Neural progenitor cell (in vitro differentiated cells): ENCODE measurements at places on chromosomes 3 and 15.

DNA sequence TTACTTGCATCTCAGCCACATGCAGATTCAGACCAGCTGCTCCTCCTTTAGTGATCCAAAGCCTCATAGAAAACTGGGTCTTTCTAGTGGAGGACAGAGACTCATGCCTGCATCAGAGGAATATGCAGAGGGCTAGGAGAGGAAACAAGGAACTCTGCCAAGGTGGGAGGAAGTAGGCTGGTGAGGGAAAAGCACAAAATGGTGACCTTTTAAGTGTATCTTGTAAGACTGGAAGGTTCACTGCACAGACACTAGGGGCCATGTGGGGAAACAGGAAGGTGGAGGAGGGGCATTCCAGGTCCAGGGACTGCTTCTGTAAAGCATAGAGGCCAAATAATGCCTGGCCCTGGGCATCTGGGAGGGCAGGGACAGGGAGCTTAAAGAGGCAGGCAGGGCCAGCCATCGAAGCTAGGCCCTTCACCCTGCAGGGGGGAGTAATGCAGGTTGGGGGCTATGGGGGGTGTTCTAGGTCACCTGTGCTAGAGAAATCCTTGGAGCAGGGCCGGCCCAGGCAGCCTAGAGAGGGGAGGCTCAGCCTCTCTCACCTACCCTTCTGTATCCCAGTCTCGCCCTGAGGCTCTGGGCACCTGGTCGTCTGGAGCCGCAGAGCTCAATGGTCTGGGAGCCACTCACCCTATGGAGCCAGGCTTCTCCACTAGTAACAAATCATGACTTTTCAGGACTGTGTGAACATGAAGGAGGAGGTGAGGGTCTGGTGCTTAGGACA, 117.7 kb downstream of the DNAJB8 start:
- no peak overlapping the region for H3K27ac ChIP-seq
- peak; percentile 27 for DNase-seq
- no peak overlapping the region for H3K4me3 ChIP-seq
- H3K27me3 ChIP-seq = no peaks in the 10 kb centered on the region

GRCh38 chr3:98326105-98326893, 27.4 kb upstream of the OR5K4 start:
- H3K4me1 ChIP-seq = no peaks in the 10 kb centered on the region
- H3K27ac ChIP-seq = no peak overlapping the region
- no peaks in the 10 kb centered on the region for H3K36me3 ChIP-seq
- no peak overlapping the region for H3K4me3 ChIP-seq
- DNase-seq = no peak

DNA sequence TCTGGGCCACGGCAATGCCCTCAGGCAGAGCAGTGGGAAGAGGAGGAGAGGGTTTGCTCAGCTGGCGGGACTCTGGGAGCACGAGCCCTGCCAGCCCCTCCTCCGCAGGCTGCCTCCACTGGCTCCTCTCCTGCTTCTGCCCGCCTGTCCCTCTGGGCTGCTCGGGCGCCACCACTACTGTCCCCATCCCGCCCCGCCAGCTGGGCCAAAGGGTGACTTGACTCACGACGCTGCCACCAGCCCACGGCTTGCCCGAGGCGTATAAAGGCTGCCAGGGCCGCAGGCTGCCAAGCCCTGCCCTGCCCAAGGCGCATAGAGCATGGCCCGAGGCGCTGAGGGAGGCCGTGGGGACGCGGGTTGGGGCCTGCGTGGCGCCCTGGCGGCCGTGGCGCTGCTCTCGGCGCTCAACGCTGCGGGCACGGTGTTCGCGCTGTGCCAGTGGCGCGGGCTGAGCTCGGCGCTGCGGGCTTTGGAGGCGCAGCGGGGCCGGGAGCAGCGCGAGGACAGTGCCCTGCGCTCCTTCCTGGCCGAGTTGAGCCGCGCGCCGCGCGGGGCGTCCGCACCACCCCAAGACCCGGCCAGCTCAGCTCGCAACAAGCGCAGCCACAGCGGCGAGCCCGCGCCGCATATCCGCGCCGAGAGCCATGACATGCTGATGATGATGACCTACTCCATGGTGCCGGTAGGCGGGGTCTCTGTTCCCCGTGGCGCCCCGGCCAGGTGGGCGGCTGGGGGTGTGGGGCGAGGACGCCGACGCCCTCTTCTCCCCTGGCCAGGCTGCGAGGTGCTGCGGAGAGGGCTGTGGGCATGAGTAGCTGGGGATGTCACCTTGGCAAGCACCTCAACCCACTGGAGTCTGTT, at the start of gene GLDN:
Gene GLDN (plus strand): TSS at position 290 of the 861 bp plus-strand sequence. CDS start 30 bp downstream, at position 320.
- H3K27ac ChIP-seq = no peak within 1 kb of the TSS
- peak; percentile 76 for DNase-seq
- peak within 1 kb of the TSS; percentile 47 for H3K4me3 ChIP-seq

DNA sequence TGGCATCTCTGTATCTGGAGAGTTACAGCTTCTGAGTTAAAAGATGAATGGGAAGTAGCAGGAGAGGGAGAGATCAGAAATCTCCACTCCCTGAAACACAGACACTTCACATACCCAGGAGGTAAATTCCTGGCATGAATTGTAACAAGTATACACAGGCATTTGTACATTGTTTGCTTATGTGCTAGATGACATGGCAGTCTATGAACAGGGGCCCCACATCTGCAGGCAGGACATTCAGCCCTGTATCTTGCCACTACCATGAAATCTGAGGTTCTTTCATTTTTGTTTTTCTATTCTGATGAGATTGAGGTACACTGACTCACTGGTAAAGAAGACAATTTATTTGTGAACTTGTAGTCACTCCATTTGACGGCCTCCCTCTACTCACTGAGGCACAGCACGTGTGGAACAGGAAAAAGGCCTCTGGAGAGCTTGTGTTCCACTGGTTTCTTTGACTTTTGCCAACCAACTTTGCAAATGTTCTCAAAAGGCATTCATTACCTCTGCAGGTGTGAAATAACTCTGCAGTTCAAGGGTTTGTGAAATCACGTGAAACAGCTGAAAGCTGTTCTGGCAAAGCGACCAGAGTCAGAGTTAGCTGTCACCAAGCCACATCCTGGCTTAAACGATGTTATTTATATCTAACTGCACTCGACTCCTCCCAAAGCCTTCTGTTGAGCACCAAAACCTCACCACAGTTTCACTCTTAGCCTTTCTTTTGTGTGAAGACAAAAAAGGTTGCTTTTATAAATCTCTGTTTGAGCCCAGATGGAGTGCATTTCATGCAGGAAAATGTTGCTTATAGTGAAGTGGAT, 401.3 kb upstream of the CFAP20DC start:
- H3K4me1 ChIP-seq = peaks cover 7% of the 10 kb centered on the region
- no peak for DNase-seq
- no peak overlapping the region for H3K4me3 ChIP-seq

GRCh38 chr15:50138391-50138790, 19.4 kb upstream of the ATP8B4 start:
- no peak for DNase-seq
- no peak overlapping the region for H3K27ac ChIP-seq
- H3K36me3 ChIP-seq = no peaks in the 10 kb centered on the region
- H3K4me1 ChIP-seq = no peaks in the 10 kb centered on the region
- no peak overlapping the region for H3K4me3 ChIP-seq

- H3K4me1 ChIP-seq = peaks cover 26% of the 10 kb centered on the region
- DNase-seq = peak; percentile 31
- H3K27me3 ChIP-seq = peaks cover 10% of the 10 kb centered on the region
- H3K27ac ChIP-seq = no peak overlapping the region
- peak overlapping the region; percentile 66 for H3K4me3 ChIP-seq
- no peaks in the 10 kb centered on the region for H3K36me3 ChIP-seq
Observed at GRCh38 chr3:43285644-43286043, 696 bp upstream of the SNRK start.

GRCh38 chr3:132843851-132844553, 121.8 kb upstream of the NPHP3 start:
- no peak overlapping the region for H3K4me3 ChIP-seq
- peak; percentile 73 for DNase-seq
- H3K4me1 ChIP-seq = peaks cover 11% of the 10 kb centered on the region
- H3K36me3 ChIP-seq = no peaks in the 10 kb centered on the region
- no peak overlapping the region for H3K27ac ChIP-seq
- H3K27me3 ChIP-seq = no peaks in the 10 kb centered on the region

DNA sequence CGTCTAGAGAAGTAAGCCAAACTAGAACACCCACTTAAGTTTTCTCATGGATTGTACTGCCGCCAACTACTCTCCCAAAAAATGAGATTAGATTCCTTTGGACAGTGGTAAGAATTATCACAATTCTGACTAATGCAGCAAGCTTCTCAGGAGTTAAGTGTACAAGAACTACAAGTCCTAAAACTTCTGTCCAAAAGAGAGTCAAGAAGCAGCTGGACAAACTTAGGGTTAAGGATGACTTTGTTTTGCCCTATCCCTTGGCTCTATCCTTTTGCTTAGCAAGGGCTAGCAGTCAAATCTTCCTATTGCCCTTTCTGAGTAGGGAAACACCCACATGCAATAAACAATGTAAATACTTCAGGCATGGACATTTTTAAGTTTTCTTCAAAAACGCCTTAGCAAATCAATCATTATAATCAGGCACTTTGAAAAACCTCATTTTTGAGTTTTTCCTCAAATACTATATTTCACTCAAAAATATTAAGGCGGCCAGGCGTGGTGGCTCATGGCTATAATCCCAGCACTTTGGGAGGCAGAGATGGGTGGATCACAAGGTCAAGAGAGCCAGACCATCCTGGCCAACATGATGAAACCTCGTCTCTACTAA, 19.5 kb downstream of the RAF1 start:
- no peak overlapping the region for H3K27ac ChIP-seq
- H3K4me3 ChIP-seq = no peak overlapping the region
- H3K36me3 ChIP-seq = no peaks in the 10 kb centered on the region

DNA sequence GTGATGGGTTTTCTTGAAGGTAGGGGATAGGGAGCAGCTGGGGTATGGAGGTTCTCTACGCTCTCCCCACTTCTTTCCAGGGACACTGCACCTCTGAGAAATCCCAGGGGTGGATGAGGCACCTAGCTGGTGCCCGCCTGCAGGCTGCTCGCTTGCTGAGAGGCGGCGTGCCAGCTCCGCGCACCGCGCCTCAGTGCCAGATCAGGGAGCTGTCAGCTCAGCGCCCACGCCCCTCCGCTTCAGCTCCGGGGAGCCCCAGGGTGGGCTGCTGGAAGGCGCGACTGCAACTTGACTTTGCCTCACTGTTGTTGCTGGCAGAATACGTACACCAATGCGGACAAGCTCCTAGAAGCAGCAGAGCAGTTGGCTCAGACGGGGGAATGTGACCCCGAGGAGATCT, 345.7 kb upstream of the UMPS start:
- peaks cover 23% of the 10 kb centered on the region for H3K4me1 ChIP-seq
- H3K4me3 ChIP-seq = no peak overlapping the region
- no peaks in the 10 kb centered on the region for H3K36me3 ChIP-seq
- no peak for DNase-seq

GRCh38 chr15:58285921-58286278, 145.9 kb upstream of the LIPC start:
- H3K4me1 ChIP-seq = peaks cover 7% of the 10 kb centered on the region
- no peak overlapping the region for H3K4me3 ChIP-seq
- no peaks in the 10 kb centered on the region for H3K27me3 ChIP-seq
- no peak for DNase-seq
- no peak overlapping the region for H3K27ac ChIP-seq

DNA sequence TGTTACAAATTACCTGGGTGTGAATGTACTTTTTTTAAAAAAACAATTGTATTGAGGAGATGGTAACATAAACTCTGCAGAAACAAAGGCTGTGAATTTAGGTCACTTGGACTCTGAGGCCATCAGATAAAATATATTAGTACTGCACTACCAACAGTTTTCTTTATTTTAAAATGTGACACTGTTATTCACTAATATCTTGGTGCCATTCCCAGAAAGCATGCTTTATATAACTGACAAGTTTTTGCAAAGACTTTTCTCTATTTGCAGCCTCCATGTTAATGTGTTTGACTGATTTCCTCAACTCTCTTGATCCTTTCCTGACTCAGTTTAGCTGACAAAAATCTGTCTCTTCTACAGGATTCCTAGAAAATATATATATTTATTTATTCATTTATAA, 26.5 kb upstream of the ACTL6A start:
- DNase-seq = no peak
- no peak overlapping the region for H3K4me3 ChIP-seq
- H3K27ac ChIP-seq = no peak overlapping the region
- no peaks in the 10 kb centered on the region for H3K36me3 ChIP-seq
- H3K27me3 ChIP-seq = no peaks in the 10 kb centered on the region
- no peaks in the 10 kb centered on the region for H3K4me1 ChIP-seq

GRCh38 chr3:59308001-59308400, 258.2 kb upstream of the CFAP20DC start:
- no peaks in the 10 kb centered on the region for H3K27me3 ChIP-seq
- no peaks in the 10 kb centered on the region for H3K36me3 ChIP-seq
- no peak overlapping the region for H3K4me3 ChIP-seq
- no peak overlapping the region for H3K27ac ChIP-seq
- H3K4me1 ChIP-seq = no peaks in the 10 kb centered on the region

DNA sequence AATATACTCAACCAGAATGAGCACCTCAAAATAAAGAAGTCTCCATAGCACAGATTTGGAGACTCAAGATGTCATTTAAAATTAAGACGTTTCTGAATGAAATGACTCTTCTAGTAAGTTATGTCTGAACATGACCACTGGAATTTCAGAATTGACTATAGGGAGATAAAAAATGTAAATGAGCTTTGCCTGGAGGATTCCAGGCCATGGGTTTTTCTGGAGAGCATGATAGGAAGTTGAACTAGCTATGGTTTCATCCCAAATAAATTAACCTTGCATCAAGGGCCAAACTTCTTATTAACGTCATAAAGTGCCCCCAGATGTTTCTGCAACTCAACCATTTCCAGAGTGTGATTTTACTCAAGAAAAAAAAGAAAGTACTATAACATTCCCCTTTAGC, 222.6 kb upstream of the NR2F2 start:
- no peak for DNase-seq
- no peaks in the 10 kb centered on the region for H3K27me3 ChIP-seq
- no peak overlapping the region for H3K4me3 ChIP-seq
- H3K36me3 ChIP-seq = no peaks in the 10 kb centered on the region

DNA sequence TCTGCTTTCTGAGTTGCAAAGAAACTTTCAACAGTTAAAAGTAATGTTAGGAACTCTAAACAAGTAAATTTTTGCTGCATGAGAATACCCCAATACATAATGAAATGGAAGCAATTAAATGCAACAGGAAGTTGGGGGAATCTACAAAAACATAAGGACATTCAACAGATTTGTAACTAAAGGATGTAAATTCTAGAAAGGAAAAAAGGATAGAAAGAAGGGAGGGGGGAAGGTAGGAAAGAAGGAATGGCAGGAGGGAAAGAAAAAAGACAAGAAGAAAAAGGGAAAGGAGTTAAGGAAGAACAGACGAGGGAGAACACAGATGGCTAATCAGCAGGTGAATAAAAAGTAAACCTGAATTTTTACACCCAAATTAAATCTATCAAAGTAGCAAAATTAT, 22.3 kb upstream of the ANP32A start:
- DNase-seq = no peak
- no peak overlapping the region for H3K4me3 ChIP-seq
- no peaks in the 10 kb centered on the region for H3K36me3 ChIP-seq
- H3K4me1 ChIP-seq = no peaks in the 10 kb centered on the region
- no peak overlapping the region for H3K27ac ChIP-seq
